Inflammatory macrophage (primary cell): ENCODE measurements at places on chromosomes 12 and 14.

DNA sequence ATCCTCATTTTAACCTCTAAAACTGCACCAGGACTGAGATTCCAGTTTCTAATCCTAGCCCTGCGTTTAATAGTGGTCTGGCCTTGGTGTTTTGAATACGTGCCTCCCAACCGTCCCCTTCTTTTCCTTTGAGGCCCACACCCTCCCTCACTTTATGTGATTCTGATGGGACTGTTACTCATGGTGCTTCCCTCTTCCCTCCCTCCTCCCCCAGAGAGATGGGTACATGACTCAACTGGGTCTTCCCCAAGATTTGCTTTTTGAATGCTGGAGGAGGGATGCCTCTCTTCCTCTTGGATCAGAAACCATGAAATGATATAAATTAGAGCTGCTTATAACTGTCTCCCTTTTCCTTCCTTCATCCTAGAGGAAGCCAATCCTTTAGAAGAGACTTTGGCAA is 8.2 kb upstream of the PPP2R5E start:
- peak; percentile 7 for DNase-seq

DNA sequence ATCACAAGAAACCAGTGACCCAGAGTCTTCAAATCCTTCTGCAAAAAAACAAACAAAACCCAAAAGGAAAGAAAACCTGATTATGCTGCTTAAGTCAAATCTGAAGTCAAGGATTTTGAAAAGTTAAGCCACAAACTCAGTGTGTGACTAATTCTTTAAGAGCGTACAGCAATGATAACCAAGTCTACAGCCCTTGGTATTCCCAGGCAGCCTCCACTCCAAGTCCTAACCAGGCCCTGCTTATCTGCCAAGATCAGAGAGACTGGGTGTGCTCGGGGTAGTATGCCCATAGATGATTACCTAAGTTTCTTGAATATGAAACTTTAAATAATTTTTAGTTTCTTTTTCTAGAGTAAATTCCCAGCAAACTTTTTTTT is 13.1 kb downstream of the PGAM5 start:
- no peak for DNase-seq

GRCh38 chr14:101124815-101125214 is 221.3 kb upstream of the RTL1 start:
- no peak for DNase-seq

GRCh38 chr12:121957861-121958515 is 39.6 kb downstream of the CFAP251 start:
- no peak for DNase-seq

GRCh38 chr14:65156568-65157366 is 54.5 kb upstream of the MAX start:
- DNase-seq, result peak; percentile 81

DNA sequence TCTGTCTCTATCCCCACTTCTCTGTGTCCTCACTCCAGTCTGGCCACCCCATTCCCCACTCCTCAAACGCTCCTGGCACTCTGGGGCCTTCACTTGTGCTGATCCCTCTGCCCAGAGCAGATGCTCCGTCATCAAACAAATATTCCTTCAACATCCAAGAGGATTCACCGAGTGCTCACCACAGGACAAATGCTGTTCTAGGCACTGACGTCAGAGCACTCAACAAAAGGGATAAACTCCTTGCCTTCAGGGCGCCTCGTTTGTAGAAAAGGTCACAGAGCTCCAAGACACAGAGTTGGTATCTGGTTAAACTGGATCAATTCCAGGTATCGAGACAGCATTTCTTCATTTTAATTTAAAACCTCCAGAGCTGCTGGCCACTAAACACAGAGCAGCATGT is 35.3 kb downstream of the PSMC1 start:
- DNase-seq, result no peak
